HuH-7 (cell line): ENCODE measurements at places on chromosomes 3 and 15.

- no peak for DNase-seq
Observed at GRCh38 chr15:40969363-40969762, 16.1 kb downstream of the CHAC1 start.

GRCh38 chr15:101528108-101528916, 38.8 kb upstream of the PCSK6 start:
- DNase-seq = peak; percentile 86

DNA sequence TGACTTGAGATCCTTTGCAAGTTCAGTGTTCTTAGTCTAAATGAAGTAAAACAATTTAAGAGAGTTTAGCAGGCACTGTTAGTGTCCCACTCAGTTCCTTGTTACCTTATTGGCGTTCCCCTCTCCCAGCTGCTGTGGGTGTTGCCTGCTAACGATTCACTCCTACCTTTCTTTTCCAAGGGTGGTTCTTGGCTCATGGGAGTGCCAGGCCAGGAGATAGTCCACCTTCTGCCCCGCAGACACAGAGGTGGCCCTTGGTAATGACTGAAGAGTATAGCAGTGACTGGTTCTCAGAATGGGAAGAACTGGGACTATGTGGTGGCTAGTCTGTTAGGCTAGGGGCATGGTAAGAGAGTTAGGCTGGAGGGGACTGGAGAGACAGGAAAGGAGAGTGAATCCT, 240.4 kb downstream of the EDEM1 start:
- no peak for DNase-seq

DNA sequence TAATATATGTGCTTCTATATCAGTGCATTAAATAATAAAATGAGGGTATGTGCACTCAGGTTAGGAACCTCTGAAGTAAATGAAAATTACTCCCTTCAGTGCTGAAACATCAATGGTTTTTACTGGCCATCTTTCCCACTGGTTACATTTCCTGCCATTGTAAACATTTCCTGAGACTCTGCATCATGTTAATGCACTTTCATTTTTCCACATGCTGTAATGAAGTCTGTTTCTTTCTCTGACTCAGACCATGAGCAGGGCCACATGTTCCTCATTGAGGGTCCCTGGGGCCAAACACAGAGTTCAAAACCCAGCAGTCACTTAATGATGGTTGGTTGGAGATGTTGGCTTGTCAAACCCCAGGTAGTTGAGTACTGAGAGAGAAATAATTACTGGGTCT, 15.3 kb downstream of the FAM3D start:
- DNase-seq = no peak

DNA sequence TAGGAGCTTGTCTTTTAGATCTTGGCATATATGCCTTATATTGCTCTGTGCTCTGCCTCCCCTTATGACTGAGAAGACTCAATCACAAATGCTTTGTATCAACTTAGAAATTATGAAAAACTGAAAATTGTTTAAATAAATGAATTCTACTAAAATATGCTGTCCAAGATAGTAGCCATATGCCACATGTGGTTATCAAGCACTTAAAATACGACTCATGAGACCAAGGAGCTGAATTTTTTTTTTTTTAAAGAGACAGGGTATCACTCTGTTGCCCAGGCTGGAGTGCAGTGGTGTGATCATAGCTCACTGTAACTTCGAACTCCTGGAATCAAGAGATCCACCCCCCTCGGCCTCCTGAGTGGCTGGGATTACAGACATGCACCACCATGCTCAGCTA, 118.3 kb downstream of the RFTN1 start:
- no peak for DNase-seq

- DNase-seq = no peak
Observed at GRCh38 chr3:61983479-61983878, 389.9 kb downstream of the FEZF2 start.

DNA sequence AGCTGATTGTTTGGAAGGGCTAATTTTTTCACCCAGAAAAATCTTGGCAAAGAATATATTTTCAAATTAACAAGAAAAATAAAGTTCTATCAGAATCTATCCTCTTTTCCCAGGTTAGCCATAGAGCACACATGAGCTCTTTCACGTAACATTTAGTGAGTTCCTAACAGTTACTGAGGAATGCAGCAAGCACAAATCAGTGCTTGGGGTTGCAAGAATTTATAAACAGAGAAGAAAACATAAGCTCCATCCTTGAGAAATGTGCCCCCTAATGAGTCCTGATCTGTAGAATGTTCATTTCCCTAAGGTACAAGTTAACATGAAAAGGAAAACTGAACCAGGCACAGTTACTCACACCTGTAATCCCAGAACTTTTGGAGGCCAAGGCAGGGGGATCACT, 13.9 kb downstream of the EOGT start:
- no peak for DNase-seq
